ENCODE measurements at places on chromosomes 7 and 10.

- DNase-seq = no peak
Measured at GRCh38 chr7:138449580-138449979, 10.5 kb upstream of the TRIM24 start.

GRCh38 chr10:27558612-27559020 lies 54.5 kb downstream of the RAB18 start:
- DNase-seq = peak; percentile 81

DNA sequence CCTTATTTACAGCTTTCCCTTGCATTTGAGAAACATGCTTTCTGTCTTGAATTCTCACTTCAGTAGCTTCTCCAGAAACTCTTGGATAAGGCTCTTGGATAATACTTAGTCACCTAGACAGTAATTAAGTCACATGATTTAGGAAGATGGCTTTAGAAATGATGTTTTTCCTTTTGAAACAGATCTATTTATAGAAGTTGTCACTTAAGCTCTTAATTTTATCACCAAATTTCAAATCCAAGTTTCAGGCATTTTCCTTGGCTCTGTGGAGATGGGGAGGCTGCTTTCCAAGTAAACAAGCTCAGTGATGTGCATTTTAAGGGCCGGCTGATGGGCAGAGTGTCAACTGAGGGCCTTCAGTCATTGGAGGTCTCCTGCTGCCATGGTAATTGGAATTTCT lies 130.3 kb downstream of the SRI start:
- no peak for DNase-seq

DNA sequence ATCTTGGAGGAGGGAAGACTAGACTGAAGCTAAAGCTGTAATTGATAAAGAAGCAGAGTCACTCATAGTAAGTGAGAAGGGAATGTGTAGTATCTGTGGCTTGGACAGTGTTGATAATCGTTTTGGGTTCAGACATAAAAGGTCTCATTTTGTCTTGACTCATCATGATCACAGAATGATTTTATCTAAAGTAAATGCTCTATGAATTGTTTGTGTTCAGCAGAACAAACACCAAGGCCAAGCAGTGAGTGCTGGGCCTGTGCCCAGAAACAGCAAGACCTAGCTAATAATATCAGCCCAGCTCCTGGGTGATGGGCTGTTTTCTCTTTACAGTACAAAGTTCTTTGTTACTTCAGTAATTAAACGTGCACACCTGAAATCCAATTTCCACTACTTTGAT lies 26.7 kb upstream of the CD36 start:
- DNase-seq = no peak

- no peak for DNase-seq
Measured at GRCh38 chr7:92446869-92447344, 375 bp upstream of the GATAD1 start.

DNA sequence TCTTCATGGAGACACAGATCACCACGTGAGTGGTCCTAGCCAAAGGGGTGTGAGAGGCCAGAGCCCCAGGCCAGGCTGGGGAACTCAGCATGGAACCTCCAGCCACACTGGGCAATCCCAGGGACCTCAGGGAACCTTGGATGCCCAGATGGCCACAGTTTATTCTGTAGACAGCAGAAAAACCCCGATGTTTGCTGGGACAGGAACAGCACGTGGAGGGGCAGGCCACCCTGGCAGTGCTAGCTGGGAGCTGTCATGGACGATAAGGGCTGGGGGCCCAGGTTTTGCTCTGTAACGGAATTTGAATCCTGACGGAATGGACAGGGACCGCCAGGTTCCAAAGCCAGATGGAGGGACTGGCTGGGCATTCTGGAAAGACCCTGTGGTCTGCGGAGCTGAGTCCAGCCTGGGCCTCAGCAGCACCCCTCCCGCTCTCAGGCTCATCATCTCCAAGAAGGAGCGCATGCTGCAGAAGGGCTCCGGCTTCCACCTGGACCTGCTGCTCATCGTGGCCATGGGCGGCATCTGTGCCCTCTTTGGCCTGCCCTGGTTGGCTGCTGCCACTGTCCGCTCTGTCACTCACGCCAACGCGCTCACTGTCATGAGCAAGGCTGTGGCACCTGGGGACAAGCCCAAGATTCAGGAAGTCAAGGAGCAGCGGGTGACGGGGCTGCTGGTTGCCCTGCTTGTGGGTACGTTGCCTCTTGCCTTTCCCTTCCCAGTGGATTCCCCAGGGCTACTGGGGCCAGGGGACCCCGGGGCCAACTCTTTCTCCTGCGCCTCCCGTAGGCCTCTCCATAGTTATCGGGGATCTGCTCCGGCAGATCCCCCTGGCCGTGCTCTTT lies 5.6 kb downstream of the FASTK start:
- DNase-seq = no peak

DNA sequence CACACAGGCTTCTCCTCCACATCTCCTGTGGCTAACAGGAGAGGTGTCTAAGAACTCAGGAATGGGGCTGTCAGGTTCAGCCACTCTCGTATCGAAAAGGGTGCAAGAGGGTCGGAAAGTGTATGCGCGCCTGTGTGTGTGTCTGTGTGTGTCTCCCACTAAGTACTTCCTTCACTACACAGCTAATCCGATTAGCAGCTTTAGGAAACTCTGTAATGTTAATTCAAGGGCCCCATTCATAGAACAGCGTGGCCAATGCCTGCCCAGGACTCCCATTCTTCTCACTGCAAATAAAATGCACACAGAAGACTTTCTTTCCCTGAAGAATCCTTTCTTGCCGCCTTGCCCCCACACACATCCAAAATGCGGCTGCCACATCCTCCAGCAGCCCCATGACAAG lies 39.9 kb downstream of the TLL2 start:
- no peak for DNase-seq

DNA sequence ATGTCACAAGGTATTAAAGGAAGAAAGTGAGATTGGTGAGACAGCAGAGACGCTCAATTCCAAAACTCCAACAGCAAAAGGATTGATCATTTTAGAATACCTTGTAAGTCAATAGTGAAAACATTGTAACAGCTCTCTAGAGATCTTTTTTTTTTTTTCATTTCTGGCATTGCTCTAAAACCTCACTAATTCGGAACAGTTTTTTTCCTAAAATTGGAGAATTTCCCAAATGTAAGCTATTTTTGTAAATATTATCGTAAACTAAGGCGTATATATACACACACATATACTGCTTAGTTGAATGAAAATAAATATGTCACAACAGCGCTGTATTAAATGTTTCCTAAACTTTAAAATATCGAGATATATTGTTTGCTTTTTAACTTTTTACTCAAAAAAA lies 30.6 kb upstream of the CELF2 start:
- no peak for DNase-seq

- DNase-seq = peak; percentile 59
Measured at GRCh38 chr7:78018641-78019446, 220.3 kb downstream of the PHTF2 start.

DNA sequence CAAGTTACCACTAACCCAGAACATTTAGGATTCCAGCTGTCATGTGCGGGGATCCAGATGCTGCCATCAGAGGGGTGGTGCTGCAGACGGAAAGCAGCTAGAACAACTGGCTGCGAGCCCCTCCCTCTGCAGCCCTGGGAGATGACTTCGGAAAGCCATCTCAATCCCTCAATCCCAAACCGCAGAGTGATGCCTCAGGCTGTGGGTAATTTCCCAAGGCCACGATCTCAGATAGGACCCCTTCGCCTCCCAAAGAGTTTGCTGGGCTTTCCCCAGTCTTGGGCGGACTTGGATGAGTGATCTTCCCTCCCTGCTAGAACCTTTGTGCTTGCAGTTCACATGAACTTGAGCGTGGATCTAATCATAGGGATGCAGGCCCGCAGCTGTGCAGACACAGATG lies 71.3 kb upstream of the EN2 start:
- DNase-seq = no peak

- DNase-seq = no peak
Measured at GRCh38 chr10:14092799-14093198, 237.9 kb downstream of the FRMD4A start.

DNA sequence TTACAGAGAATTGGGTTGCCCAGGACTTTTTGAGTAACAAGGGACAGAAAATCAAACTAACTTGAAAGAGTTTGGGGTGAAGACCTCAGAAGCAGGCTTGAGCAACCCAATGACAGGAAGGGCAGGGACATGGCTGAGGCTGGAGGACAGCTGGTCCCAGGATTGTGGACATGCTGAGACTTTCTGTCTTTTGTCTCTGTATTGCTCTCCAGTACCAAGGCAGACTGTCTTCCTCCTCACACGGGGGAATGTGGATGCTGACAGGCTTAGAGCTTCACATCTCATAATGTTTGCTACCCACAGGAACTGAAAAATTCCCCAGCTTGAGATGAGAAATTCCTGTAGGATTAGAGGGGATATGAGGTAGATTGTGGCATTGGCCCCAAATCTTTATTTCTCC lies 229.6 kb downstream of the PHF14 start:
- DNase-seq = no peak

DNA sequence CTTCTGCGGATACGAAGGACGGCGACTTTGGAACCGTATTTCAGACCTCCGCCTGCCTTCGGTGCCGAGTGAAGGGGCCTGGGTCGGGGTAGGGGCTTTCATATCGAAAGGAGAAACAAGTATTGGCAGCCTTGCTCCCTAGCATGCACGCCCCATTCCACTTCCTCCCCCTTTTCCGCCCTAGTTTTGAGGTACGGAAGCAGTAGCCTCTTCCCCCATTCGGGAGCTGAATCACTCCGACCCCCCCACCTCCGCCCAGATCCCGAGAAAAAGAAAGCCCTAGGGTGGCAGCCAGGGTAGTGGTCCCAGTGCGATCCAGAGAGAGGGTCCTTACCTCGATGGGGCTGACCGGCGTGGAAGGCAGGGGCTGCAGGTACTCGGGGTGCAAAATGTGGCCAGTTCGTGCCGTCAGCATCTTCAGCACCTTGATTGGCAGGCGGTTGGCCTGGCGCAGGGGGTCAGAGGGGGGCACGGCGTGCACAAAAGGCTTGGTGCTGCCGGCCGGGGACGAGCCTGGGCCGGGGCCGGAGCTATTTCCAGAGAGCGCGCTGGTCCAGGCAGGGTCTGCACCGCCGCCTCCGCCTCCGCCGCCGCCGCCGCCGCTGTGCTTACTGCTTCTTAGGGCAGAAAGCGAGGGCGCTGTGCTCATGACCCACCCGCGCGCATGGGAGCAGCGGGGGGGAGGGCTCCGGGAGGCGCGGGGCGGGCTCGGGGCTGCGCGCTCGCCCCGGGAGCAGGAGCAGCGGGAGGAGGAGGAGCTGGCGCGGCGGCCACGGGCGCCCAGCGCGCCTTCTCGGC lies 594 bp downstream of the ZNF503 start:
- no peak for DNase-seq

- DNase-seq = no peak
Measured at GRCh38 chr10:90306187-90306586, 551.7 kb downstream of the HTR7 start.

DNA sequence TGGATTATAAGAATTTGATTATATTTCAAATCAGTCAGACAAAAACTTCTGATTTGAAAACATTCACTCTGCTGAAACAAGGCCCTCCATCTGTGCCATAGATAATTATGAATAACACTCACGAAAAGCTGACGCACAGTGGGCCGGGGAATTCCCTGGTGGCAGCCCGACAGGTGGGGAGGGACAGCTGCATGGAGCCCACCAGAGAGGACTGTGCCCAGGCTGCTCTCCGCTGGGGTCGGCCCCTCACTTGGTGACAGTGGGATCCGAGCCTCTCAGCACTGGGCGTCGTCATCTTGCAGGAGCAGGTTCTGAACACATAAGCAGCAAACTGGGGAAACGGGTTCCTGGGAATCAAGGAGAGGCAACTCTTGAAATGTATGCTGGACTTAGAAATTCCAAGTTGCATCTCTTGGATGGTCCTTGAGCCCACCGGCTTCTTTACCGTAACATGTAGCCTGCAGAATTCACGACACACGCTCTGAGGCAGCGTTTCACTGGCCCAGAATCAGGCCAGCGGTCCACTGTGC lies 41.4 kb downstream of the AFAP1L2 start:
- no peak for DNase-seq

- no peak for DNase-seq
Measured at GRCh38 chr10:31484431-31485135, 165.6 kb downstream of the ZEB1 start.

GRCh38 chr7:20350518-20350951 lies 19.8 kb downstream of the ITGB8 start:
- DNase-seq = peak; percentile 3

- DNase-seq = no peak
Measured at GRCh38 chr7:112331492-112331891, 118.8 kb upstream of the IFRD1 start.

GRCh38 chr7:55187701-55188491 lies 169.1 kb downstream of the EGFR start:
- no peak for DNase-seq

DNA sequence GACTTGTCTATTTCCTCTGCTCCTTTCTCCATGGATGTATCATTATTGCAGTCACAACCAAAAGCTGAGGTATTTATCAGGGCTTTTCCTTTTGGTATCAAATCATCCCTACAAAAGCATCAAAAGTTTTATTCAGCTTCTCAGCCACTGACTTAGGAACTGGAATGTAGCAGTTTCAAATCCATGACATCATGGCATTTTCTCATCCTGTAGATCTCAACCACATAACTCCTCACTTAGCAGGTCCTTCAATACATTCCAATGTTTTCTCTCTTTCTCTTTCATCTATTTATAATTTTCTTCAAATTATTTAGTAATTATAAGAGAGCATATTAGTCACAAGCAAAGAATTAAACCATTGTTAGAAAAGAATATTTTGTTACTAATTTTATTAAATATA lies 537.4 kb upstream of the SORCS1 start:
- DNase-seq = no peak

DNA sequence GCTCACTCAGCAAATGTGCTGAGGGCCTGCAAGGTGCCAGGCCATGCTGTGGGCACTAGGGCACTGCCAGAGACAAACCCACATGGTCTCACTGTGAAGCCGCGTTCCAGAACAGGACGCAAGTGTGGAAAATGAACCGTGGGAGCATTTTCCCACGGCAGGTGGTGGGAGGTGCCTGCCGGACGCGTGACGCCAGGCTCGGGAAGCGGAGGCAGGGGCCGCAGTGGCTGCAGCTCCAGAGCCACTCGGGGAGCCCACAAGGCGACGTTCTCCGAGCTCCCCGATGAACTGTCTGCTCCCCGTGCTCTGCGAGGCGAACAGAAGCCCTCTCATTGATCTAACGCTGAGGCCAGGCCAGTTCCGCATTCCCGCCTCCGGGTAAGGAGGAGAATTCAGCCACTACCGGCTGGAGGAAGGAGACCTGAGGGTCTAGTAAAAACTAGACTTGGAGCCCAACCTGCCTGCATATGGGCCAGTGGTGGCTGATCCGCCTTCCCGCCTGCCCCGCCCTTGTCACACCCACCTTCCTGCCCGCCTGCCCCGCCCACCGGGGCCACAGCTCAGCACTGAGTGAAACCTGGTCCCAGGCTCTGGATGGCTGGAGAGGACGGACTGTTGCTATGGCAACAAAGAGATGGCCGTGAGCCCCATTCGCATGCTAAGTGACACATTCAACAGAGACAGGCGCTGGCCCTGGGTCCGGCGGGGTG lies 13.1 kb downstream of the ADGRA1 start:
- peak; percentile 12 for DNase-seq

DNA sequence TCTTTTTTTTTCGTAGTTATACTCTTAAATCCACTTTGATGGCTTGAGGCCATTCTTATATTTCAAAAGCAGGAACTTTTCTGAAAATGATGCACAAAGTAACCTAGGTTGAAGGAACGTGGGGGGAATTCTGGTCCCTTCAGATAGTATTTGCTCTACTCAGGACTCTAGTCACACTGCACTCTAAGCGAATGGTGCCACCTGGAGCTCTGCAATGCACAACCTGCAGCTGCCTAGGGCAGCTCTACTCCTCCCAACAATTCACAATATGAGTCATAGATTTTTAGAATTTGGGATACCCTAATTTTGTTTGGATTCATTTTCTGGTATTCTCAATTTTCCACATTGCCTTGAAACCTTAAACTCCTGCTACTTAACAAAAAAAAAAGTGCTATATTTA lies 17.3 kb downstream of the SYPL1 start:
- DNase-seq = no peak
